ENCODE measurements at places on chromosomes 2 and 18. TPM values are rescaled to one million over a fixed set of nuclear protein-coding genes. Genes with fewer than 3 reads are reported as not detected.

CHST9 gene
- polyA plus RNA-seq = not detected

CDH20 gene
- not detected for polyA plus RNA-seq

MALT1 gene
- 18.3 TPM for polyA plus RNA-seq

IL1RL1 gene
- polyA plus RNA-seq = not detected

DNAJC10 gene
- 102 TPM for polyA plus RNA-seq

REG3G gene
- polyA plus RNA-seq = not detected

FBXO48 gene
- polyA plus RNA-seq = 0.08 TPM

SERPINB11 gene
- polyA plus RNA-seq = not detected

ACKR3 gene
- polyA plus RNA-seq = 0.79 TPM

SERPINB3 gene
- polyA plus RNA-seq = not detected

PRLH gene
- polyA plus RNA-seq = not detected

LRATD1 gene
- not detected for polyA plus RNA-seq

GAL3ST2 gene
- polyA plus RNA-seq = not detected

POTEJ gene
- not detected for polyA plus RNA-seq

LRP1B gene
- polyA plus RNA-seq = not detected

DSC2 gene
- 3.2 TPM for polyA plus RNA-seq

MYCN gene
- not detected for polyA plus RNA-seq

SAG gene
- 0.87 TPM for polyA plus RNA-seq

MYL1 gene
- polyA plus RNA-seq = not detected

SIX3 gene
- not detected for polyA plus RNA-seq

GLI2 gene
- not detected for polyA plus RNA-seq

SCN1A gene
- polyA plus RNA-seq = not detected

HOXD13 gene
- polyA plus RNA-seq = not detected

RTP5 gene
- not detected for polyA plus RNA-seq

GALR1 gene
- polyA plus RNA-seq = not detected

CCDC102B gene
- 0.34 TPM for polyA plus RNA-seq

RAPGEF4 gene
- polyA plus RNA-seq = not detected

TNFAIP6 gene
- 3.5 TPM for polyA plus RNA-seq

FZD7 gene
- 0.05 TPM for polyA plus RNA-seq

FAP gene
- polyA plus RNA-seq = not detected

ANKRD29 gene
- polyA plus RNA-seq = 0.11 TPM

RANBP2 gene
- polyA plus RNA-seq = 7.3 TPM

LMAN1 gene
- 10.9 TPM for polyA plus RNA-seq

NT5C1B gene
- polyA plus RNA-seq = not detected

INPP5D gene
- 54.8 TPM for polyA plus RNA-seq

MGAT4A gene
- polyA plus RNA-seq = 35.9 TPM

BUB1 gene
- 0.11 TPM for polyA plus RNA-seq

CHN1 gene
- polyA plus RNA-seq = 0.36 TPM

CRYGA gene
- not detected for polyA plus RNA-seq

ZNF804A gene
- 3.7 TPM for polyA plus RNA-seq

EVX2 gene
- polyA plus RNA-seq = not detected

ALLC gene
- not detected for polyA plus RNA-seq

SLC25A12 gene
- 7.0 TPM for polyA plus RNA-seq
